ENCODE measurements at places on chromosomes 1 and 21.

GRCh38 chr1:234896477-234897389, 231.9 kb downstream of the TOMM20 start:
- DNase-seq: no peak

DNA sequence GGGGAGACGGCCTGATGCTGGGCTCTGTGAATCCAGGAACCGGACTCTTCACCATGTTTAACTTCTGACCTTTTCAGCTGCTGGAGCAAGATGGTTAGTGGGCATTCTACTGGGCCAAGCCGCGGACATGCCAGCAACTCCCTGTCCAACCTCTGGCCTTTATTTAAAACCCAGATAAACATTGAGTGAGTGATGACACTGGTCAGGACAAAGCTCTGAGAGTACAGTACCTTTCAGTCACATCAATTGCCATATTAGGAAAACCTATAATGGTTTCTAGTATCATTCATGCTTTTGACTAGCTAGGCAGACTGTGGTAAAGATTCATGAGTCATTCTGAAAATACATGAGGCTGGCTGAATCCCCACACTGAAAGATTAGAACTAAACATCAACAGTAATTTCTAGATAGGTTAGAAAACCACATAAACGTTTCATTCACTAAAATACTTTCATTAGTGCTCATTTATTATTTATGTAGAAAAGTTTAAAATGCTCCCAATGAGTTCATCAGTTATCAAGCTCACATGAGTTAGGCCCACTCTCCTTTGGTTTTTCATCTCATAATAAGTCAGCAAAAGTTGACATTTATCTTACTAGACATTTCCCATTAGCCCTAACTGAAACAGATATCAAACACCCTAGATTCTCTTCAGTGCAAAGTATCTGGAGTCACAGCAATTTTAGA, 7.1 kb upstream of the ACTA1 start:
- no peak for DNase-seq

- no peak for DNase-seq
Measured at GRCh38 chr1:1173061-1173792, 453 bp upstream of the TTLL10 start.

DNA sequence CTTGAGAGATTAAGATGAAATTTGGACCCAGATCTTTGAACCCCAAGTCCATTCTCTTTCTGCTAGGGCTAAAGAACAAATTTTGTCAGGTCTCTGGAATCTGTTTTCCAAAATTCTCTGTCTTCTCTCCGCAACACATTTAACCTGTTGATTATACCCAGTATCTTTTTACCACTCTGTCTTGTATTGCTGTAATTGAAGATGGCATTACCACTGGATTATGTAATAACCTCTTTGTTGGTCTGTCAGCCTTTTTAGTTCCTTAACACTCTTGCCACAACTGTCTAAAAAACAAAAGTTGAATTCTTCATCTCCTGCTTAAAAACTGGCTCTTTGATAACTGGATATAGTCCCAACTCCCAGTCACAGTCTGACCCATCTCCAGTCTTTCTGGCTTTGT, 3.0 kb downstream of the SRP9 start:
- DNase-seq: no peak

- no peak for DNase-seq
Measured at GRCh38 chr21:27371975-27372331, 405.1 kb upstream of the ADAMTS5 start.
